Stimulated activated CD8-positive, alpha-beta memory T cell treated with anti-CD3 and anti-CD28 coated beads, Interleukin-2, amount 100 ng/mL, for 48 hours (primary cell): ENCODE measurements at places on chromosomes 13 and 19.

DNA sequence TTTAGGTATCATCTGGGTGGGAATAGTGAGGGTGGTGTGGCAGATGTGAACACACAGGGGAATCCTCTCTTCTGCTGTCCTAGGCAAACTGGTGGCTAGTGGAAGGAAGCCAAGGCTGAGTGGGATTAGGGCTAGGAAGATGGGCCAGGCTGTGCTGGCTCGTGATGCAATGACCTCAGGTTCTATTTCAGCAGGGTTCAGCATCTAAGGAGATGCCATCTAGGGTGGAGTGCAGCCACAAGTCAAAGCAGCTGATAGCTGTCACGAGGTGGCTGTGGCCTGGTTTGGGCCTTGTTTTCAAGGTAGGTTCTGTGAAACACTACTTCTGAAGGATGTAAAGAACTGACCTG, 21.6 kb downstream of the ARL11 start:
- DNase-seq: no peak

- no peak for DNase-seq
Observed at GRCh38 chr13:103694471-103694870, 628.3 kb upstream of the SLC10A2 start.

DNA sequence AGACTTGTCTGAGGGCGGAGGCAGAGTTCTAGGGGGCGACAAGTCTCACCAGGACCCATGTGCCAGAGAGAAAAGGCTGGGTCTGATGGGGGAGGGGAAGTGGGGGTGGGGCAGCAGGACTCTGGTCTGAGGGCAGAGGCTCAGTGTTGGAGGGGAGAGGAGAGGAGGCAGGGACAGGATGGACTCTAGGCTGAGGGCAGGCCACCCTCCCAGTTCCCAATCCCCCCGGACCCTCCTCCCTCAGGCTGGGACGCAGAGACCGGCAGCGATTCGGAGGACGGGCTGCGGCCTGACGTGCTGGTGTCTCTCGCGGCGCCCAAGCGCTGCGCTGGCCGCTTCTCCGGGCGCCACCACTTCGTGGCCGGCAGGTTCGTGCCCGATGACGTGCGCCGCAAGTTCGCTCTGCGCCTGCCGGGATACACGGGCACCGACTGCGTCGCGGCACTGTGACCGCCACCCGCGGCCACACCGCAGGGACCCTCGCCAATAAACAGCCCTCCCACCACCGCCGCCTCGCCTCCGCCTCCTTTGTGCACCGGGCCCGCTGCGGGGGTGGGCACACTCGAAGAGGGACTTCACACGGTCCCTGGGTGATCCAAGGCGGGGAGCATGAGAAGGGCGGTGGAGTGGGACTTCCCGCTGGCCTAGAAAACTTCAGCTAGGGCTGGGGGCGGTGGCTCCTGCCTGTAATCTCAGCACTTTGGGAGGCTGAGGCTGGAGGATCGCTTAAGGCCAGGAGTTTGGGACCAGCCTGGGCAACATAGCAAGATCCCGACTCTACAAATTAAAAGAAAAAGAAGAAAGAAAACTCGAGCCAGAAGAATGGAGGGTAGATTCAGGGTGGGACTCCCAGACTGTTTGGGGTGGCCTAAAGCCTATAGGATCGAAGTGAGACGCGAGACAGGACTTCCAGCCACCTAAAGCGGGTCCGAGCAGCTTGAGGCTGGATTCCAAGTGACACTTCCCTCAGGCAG, 703 bp upstream of the CILP2 start:
- no peak for DNase-seq

- no peak for DNase-seq
Observed at GRCh38 chr13:33090755-33091414, 74.7 kb downstream of the KL start.

GRCh38 chr13:72199640-72200039, 332.6 kb upstream of the DACH1 start:
- no peak for DNase-seq

DNA sequence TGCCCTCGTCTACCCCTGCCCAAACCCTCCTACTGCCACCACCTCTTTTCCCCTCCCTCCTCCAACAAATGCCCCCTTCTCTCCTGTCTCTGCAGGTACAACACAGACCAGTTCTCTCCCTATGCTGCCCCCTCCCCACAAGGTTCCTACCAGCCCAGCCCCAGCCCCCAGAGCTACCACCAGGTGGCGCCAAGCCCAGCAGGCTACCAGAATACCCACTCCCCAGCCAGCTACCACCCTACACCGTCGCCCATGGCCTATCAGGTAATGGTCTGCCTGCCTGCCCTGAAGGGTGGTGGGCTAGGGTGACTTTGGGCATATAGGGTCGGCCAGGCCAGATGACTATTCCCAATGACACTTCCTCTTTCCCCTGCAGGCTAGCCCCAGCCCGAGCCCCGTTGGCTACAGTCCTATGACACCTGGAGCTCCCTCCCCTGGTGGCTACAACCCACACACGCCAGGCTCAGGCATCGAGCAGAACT, 6.5 kb upstream of the TIMM50 start:
- DNase-seq: peak; percentile 47

DNA sequence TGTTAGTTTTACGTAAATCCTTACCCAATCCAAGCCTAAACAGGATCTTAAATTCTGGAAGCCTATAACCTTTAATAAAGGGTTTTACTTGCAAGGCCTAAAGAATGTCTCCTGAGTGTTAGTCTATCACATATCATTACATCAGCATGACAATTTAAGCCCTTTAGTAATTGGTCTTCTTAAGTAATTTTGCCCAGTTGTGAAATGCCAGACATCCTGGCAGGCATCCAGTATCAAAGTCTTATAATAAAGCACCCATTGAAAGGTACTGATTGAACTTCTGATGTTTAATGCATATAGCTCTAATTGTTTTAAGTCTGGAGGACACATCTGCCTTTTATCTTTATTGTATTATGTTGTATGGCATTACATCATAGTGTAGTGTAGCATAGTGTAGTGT, 1078.9 kb downstream of the SLITRK1 start:
- no peak for DNase-seq

- no peak for DNase-seq
Observed at GRCh38 chr13:27406178-27406939, 18.1 kb upstream of the GTF3A start.

- no peak for DNase-seq
Observed at GRCh38 chr19:35715981-35716800, 1.6 kb upstream of the KMT2B start.

DNA sequence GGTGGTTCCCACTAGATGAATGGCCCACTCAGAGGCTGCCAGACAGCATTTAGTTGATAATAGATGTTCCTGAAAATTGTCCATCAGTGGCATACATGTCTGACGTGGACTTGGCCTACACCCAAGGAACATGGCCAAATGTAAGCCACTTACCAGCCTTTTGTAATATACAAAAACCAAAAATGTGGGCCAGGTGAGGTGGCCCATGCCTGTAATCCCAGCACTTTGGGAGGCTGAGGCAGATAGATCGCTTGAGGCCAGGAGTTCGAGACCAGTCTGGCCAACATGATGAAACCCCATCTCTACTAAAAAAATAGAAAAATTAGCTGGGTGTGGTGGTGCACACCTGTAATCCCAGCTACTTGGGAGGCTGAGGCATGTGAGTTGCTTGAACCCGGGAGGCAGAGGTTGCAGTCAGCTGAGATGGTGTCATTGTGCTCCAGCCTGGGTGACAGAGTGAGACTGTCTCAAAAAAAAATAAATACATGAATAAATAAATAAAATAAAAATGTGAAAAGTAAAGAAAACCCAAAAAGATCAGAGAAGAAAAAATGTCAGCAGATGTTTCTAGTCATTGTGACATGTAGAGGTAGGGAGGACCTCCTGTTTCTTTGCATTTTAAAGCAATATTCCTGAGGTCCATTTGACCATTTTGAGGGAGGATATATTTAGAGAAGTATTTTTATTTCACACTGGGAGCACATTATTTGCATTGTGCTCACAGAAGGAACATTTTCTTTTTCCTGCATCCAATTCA, 7.1 kb upstream of the WTIP start:
- DNase-seq: no peak

- no peak for DNase-seq
Observed at GRCh38 chr19:35911173-35911572, 3.1 kb upstream of the TYROBP start.

GRCh38 chr19:14369399-14370168, 11.7 kb upstream of the ADGRE5 start:
- peak; percentile 86 for DNase-seq

GRCh38 chr13:47478985-47479384, 522.1 kb downstream of the SUCLA2 start:
- DNase-seq: no peak

GRCh38 chr13:48159826-48160225, 64.9 kb upstream of the MED4 start:
- no peak for DNase-seq

GRCh38 chr19:17765069-17765618, 13.9 kb downstream of the FCHO1 start:
- DNase-seq: no peak

GRCh38 chr19:2235381-2236063, 607 bp downstream of the PLEKHJ1 start:
- no peak for DNase-seq

- DNase-seq: no peak
Observed at GRCh38 chr13:76245920-76246319, 609.8 kb downstream of the LMO7 start.

GRCh38 chr19:8877854-8878705, 45.9 kb downstream of the MBD3L1 start:
- DNase-seq: no peak

DNA sequence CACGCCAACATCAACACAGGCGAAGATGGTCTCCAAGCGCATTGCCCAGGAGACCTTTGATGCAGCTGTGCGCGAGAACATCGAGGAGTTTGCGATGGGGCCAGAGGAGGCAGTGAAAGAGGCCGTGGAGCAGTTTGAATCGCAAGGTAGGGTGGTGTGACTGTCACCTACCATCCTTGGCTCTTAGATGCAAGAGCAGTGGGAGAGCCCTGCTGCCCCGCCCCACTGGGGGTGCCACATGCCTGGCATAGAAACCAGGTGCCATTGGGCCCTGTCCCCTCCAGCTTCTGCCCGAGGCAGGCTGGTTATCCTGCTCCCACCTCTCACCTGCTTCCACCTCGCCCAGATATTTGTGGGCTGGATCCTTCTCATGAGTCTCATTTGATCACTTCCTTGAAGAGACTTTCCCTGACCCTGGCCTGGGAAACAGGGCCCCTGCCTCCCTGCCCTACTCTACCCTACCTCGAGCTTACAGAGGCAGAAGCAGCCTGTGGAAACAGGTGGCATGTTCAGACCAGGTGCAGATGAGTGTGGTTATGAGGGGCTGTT, 9.4 kb downstream of the ARMC6 start:
- DNase-seq: no peak

GRCh38 chr19:31096935-31097545, 252.2 kb downstream of the TSHZ3 start:
- DNase-seq: no peak

DNA sequence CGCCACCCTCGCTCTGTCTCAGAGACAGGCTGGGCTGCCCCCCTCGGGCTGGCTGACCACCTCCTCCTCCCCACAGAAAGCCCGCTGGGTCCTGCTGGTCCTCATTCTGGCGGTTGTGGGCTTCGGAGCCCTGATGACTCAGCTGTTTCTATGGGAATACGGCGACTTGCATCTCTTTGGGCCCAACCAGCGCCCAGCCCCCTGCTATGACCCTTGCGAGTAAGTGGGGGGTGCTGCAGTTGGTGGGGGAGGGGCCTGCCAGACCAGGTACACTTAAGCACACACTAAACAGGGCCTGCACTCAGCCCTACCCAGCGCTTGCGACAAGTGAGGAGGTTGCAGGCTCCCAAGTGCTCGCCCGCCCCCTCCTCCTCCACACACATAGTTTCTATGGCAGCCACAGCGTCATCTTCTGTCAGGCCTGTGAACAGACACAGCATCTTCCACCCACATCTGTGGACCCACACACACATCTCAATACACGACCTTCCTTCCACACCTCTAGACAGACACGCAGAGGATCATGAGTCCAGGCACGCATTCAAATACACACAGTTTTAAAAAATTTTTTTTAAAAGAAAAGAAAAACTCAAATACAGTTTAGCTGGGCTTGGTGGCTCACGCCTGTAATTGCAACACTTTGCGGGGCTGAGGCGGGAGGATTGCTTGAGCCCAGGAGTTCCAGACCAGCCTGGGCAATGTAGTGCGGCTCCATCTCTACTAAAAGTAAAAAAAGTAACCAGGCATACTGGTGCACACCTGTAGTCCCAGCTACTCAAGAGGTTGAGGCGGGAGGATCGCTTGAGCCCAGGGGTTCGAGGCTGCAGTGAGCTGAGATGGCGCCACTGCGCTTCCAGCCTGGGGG, 18.4 kb downstream of the PLD3 start:
- DNase-seq: no peak

DNA sequence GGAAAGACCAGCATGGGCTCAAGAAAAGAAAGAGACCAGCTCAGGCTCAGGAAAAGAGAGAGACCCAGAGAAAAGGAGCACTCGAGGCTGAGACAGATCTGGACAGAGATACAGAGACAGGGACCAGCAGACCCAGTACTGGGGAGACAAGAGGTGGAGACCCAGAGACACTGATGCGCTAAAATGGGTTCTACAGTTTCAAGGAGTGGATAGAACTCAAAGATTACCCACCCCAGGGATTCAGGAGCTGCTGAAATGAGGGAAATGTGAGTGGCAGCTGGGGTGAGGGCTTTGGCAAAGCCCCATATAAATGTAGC, 609 bp upstream of the ZSCAN18 start:
- no peak for DNase-seq

- DNase-seq: no peak
Observed at GRCh38 chr13:30830638-30830965, 75.5 kb upstream of the MEDAG start.

DNA sequence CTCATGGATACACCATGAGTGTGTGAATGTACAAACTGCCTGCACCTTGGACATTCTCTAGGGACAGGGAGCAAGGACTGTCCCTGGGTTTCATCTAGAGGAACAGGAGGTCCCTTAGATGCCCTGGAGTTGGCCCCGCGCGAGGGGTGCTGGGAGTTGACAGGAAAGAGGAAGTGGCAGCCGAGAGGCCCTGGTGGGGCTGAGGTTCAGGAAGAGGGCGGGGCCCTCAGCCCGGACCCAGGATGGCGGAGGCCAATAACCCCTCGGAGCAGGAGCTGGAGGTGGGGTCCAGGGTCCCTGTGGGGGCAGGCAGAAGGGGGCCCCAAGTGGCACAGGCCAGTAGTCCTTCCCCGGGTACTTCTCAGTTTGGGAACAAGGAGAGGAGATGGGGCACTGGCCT, 6.9 kb downstream of the PKN1 start:
- peak; percentile 77 for DNase-seq

GRCh38 chr13:112456138-112457056, 80.2 kb downstream of the SPACA7 start:
- DNase-seq: no peak

DNA sequence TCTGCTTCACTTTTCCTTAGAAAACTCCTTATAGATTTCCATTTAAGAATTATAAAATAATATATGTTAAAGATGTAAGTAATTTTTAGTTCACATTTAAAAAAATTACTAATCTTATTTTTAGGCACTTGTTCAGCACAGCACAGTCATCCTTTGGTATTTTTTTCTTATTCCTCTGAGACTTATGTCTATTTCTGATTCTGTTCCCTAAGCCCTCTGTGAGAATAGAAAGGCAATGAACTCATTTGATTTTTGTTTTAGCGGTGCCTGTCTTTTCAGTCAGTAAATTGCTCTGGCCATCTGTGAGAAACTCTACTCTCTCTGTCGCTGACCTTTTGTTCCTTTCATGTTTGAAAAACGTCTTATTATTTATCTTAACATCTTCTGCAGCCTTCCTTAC, 168.1 kb downstream of the PCDH17 start:
- no peak for DNase-seq

GRCh38 chr19:30733826-30734550, 361.8 kb downstream of the ZNF536 start:
- DNase-seq: no peak
